Stimulated activated CD8-positive, alpha-beta memory T cell treated with anti-CD3 and anti-CD28 coated beads, Interleukin-12 subunit alpha, Interleukin-12 subunit beta, amount 100 ng/mL, for 4 hours (primary cell): ENCODE measurements at places on chromosomes 11 and 22.

DNA sequence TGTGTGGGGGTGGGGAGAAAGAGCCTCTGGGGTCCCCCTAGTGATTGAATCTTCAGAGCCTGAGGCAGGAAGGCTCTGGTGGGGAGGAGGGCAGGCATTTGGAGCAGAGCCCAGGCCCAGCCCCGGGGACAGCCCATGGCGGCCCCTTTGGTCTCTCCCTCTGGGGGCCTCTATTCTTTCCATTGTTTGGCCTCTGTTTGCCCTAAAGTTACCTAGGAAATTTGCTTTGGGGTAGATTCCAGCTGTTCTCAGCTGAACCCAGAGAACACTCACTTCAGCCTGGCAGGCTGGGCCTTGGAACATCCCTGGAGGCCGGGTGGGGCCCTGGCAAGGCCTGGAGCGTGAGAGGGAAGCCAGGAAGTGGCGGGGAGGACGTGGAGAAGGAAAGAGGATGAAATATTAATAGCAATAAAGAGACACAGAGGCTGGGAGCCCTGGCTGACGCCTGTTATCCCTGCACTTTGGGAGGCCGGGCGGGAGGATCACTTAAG, 22.9 kb upstream of the A4GALT start:
- DNase-seq = no peak

DNA sequence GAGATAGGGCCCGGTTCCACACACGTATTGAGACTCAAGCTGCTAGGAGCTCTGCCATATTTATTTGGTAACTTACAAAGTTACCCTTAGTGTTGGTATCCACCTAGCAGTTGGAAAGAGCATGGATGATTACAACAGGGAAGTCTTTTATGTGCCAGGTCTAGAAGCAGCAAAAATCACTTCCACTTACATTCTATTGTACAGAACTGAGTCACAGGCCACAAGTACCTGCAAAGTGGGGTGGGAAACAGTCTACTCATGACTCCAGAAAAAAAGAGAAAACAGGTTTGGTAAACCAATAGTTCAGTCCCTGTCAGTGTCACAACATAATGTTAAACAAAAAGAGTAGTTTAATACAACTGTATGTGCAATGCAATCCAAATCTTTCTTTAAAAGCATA, 279.6 kb upstream of the PITPNB start:
- DNase-seq = no peak

DNA sequence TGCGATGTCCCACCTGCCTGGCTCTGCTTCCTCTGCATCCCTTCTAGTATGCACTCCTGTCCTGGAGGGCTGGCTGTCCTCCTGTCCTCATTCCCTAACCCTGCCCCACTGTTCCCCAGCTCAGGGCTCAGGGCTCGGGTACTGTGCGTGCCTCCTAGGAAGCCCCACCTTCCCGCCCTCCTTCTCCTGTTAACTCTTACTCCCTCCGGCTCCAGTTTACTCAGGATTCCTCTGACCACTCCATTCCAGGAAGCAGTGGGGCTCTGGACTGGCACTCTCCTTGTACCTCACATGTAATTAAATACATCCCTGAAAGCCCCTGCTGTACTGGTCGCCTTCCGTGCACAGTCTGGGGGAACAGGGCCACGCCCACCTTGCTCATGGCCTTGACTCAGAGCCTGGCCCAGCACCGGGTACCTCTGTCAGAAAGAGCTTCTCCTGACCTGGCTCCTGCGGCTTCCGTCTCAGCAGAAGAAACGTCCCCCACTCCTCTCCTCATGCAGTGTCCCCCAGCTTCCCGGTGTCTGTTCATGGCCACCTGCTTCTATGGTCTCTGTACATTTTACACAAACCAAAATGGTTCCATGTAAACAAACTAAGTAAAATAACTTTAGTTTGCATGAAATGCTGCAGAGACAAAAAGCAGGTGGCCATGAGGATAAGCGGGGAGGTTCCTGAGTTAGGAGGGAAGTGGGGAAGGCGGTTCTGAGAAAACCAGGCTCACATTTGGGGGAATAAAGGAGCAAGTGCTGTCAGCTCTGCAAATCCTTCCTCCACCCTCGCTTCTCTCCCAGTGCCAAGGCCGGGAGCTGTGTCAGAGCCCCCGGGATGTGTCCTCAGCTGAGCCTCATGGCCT, 445.9 kb downstream of the BRD1 start:
- DNase-seq = no peak

DNA sequence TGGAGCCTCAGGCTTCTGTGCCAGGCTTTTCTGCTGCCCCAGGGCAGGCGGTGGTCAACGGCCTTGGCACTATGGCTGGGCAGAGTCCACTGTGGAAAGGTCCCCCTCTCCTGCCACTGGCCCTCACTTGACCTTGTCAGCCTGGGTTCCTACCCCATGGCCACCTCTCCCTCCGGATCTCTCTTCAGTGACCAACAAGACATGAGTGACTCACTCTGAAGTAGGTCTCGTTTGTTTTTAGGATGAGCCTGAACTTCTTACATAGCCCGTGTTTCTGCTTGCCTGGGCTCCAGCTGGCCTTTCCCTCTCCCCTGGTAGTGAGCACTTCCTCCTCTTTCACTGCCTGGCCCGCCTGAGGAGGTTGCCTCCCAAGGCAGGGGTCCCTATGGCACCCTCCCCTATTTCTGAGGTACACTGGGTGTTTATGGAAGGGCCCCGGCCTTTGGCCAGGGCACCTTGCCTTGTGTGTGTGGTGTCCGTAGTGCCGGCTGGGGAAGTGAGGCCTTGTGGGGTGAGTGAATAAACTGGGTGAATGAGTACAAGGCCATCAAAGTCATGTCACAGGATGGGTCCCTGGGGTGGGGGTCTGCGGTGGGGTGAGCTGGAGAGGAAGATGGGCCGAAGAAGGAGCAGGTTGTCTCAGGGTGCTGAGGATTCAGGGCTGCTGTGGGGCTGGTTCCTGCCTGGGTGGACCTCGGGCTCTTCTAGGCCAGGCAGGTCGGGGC, 5.0 kb downstream of the SHANK3 start:
- no peak for DNase-seq

DNA sequence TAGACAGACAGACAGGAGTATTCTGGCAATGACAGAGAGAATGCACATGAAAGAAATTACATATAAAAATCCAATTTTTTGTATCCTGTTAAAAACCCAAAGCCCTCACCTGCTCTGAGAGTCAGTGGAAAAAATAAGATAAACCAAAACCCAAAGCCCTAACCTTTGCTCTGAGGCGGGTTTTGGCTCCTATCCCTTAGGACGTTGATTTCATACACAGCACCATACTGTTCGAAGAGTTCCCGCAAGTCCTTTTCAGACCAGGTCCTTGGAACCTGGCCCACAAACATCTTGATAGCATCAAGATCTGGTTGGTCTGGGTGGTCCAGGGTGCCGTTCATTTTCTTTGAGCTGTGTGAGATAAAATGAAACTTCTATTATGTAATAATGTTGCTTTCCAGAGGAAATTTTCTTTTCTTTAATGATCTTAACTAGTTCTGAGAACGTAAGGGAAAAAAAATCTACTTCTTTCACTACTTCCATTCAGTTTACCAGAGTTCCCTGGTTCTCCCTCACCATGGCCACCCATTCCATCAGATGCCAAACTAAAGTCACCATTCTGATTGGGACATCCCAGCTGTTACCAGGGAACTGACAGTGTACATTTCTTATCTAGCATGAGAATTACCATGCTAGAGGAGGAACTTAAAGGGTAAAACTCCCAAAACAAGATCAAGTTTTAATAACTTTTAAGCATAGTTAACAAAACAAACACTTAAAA, 39.9 kb upstream of the RAPSN start:
- no peak for DNase-seq

GRCh38 chr22:29679316-29679715, 40.5 kb upstream of the CABP7 start:
- no peak for DNase-seq

DNA sequence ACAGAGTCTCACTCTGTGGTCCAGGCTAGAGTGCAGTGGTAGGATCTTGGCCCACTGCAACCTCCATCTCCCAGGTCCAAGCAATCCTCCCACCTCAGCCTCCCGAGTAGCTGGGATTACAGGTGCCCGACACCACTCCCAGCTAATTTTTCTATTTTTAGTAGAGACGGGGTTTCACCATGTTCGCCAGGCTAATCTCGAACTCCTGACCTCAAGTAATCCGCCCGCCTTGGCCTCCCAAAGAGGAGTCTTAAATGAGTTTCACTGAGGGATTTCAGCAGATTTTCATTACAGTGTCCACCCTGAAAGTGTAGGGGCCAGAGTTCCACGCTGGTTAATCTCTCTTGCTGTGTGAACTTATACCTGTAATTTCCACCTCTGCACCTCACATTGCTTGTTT, 412 bp upstream of the RPS3 start:
- DNase-seq = no peak

- DNase-seq = no peak
These were observed 25.1 kb upstream of the FJX1 start for GRCh38 chr11:35593143-35593542.

- DNase-seq = no peak
These were observed 41.8 kb upstream of the AMPD3 start for GRCh38 chr11:10413268-10413667.

DNA sequence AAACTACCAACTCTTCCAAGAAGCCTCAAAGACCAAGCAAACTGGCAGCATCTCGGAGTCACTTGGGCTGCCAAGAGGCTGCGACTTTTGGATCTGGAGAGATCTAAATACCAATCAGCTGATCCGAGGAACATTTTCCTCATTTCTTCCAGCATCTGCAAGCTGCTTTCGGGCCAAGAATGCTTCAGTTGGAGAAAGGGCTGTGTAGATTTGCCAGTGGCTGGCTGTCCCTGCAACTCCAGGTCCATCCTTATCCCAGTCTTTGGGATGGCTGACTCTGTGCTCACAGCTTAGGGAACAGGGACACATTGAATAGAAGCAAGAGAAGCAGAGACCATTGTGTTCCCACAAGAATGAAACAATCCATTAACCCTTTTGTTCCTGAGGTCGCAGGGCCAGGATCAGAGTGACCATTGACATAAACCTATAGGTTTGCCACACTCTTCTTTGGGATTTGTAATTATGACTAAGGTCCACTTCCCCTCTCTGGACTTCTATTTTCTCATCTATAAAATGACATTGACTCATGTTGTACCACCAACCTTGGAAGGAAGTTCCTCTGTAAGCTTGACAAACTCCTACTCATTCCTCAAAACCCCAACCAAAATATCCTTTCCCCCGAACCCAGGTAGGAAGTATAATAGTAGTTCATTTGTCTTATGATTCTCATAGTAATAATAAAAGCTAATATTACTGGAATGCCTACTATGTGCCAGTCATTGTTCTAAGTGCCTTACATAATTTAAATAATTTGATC, 340.8 kb downstream of the MN1 start:
- DNase-seq = no peak

DNA sequence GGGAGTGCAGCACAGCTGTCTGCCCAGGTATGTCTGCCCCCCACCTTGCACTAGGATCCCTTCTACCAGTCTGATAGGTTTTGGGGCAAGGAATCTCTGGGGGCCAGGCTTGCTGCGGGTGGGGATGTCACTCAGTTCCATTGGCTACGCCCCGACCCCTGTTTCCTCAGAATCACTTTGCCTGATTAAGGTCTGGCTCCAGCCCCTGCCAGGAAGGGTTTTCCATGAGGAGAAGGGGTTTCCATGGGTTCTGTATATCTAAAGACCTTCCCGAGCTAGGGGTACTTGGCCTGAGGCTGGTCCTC, 14.0 kb downstream of the OTOG start:
- DNase-seq = no peak

DNA sequence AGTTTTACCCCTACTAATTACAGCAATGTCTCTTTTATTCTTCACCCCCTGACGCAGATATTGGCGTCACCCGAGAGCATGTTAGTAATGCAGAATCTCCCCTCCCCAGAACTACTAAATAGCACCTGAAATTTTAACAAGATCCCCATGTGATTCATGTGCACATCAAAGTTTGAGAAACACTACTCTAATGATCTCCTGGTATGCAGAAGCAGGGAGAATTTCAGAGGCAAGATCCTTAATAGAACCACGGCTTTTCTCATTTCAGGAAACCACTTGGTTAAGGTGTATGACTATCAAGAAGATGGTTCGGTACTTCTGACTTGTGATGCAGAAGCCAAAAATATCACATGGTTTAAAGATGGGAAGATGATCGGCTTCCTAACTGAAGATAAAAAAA, 5.3 kb downstream of the CD3G start:
- DNase-seq = no peak

- DNase-seq = no peak
These were observed 95.0 kb downstream of the PDHX start for GRCh38 chr11:35011389-35011788.

DNA sequence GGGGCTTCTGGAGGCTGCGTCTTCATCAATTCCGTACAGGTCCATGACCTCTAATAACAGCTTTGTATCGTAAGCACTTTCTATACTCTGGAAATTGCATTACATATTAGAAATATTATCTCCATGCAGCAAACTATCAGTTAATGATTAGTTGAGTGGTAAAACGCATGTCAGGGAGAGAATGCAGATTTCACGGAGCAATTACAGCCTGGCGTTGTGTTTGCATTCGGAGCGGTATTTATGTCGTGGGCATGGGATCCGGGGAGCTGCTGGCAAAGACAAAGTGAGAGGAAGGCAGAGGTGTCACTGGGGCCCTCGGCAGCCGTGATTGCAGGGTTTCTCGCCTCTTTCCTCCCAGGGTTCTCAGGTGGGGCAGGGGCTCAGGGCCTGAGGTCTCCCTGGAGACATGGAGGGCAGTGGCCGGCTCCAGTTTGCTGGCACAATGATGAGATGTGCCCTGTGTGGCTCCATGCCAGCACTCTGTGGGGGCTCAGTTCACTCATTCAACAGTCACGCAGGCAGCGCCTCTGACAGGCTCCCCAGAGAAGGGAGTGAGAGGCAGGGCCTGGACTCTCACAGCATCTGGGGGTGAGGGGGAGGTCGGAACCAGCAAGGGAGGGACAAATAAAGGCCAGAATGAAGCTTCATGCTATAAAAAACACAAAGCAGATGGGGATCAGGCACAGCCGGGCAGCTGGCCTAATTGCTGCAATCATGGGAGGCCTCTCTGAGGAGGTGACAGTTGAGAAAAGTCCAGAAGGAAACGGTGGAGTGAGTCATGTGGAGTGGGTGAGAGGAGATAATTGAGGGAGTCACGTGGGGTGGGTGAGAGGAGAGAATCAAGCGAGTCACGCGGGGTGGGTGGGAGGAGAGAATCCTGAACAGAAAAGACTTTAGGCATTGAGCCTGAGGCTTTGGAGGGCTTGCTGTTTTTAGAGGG, 1002.7 kb downstream of the BRD1 start:
- no peak for DNase-seq

- no peak for DNase-seq
These were observed 10.5 kb downstream of the CXCR5 start for GRCh38 chr11:118894192-118894591.

DNA sequence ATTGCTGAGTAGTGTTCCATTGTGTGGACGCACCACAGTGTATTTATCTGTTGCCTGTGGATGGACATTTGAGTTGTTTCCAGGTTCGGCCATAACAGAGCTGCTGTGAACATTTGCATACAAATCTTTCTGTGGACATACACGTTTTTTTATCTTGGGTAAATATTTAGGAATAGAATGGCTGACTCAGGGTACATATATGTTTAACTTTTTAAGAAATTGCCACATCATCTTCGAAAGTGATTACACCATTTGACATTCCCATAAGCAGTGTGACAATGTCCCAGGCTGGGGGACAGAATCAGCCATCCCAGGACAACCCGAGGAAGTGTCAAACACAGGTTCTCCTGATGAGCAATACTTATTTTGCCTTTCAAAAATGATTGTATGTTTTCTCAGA, 87.9 kb downstream of the OSBP2 start:
- no peak for DNase-seq

GRCh38 chr11:45089676-45090499, 56.6 kb upstream of the PRDM11 start:
- no peak for DNase-seq

- DNase-seq = no peak
These were observed 608.9 kb downstream of the NTM start for GRCh38 chr11:131979364-131979763.
